Muscle of back (tissue), 13 donors: ENCODE measurements at places on chromosomes 3 and 15.

DNA sequence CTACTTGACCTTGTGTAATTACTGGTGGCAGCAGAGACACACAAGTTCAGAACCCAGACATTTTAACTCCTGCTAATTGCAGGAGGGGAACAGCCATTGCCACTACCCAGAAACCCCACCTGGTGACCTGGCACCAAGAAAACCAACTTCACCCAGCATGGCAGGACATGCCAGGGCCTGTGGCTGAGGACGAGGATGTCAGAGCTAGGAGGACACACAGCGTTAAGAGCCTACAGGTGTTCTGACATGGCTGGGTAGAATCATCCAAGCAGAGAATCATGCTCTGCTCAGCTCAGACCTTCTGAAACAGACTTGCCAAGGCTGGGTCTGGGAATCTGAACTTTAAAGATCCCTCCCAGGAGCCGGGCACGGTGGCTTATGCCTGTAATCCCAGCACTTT, 11.7 kb upstream of the SPATA12 start:
- DNase-seq: no peak

- DNase-seq: no peak
Observed at GRCh38 chr3:32641356-32641755, 43.6 kb upstream of the CNOT10 start.

DNA sequence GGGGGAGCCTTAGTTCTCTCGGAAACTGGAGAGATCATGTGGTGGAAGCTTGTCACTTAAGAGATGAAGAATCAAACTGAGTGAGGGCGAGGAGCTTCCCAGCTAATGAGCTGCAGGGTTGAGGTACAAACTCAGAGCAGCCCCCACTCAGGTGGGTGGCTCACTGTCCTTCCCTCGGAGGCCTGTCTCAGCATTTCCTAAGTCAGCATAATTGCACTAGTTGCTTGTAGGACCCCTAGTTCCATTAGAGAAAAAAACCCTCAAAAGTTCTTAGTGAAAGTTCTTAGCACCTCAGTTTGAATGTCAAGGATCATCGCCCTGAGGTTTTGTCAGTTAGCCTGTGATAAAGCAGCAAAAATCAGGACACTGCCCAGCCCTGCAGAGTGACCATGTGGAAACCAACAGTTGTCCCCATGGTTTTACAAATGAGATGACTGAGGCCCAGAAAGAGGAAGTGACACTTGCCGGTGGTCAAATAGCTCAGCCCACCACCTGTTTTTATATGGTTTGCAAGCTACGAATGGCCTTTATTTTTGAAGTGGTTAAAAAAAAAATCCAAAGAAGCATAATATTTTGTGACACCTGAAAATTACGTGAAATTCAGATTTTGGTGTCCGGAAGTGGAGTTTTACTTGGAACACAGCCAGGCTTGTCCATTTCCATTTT, 11.9 kb downstream of the SMAD6 start:
- no peak for DNase-seq

- DNase-seq: peak; percentile 78
Observed at GRCh38 chr3:49017971-49018706, at the start of gene DALRD3. Gene DALRD3 (minus strand): TSS chr3:49018580. CDS start chr3:49018564, 16 bp downstream.

DNA sequence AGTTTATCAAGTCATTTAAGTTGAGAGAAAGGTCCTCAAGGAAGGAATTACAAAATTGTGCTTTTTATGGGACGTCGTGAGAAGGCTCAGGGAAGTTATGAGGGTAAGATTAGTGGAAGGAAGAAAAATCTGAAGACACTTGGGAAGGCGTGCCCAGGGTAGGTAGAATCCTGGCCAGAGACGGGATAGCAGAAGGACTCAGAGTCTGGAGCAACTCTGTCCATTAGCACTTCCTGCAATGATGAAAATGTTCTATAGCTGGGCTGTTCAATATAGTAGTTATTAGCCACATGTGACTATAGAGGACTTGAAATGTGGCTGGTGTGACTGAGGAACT, 271.0 kb upstream of the ZPLD1 start:
- no peak for DNase-seq

DNA sequence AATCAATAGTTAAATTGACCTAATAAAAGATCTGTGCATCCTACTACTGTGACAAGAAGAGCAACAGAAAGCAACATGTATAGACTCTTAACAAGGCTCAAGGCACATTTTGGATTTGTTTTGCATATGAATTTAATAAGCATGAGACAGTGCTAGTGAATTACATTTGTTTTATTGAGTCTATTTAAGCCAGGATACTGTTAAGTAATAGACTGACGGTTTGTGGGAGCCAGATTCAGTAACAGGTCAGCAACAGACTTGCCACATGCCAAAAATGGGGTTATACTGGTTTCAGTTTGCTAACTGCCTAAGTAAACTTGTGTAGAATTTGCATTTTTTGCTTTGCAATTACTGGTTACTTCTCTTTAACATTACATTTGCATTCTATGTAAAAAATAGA, 54.0 kb downstream of the MBNL1 start:
- DNase-seq: no peak

DNA sequence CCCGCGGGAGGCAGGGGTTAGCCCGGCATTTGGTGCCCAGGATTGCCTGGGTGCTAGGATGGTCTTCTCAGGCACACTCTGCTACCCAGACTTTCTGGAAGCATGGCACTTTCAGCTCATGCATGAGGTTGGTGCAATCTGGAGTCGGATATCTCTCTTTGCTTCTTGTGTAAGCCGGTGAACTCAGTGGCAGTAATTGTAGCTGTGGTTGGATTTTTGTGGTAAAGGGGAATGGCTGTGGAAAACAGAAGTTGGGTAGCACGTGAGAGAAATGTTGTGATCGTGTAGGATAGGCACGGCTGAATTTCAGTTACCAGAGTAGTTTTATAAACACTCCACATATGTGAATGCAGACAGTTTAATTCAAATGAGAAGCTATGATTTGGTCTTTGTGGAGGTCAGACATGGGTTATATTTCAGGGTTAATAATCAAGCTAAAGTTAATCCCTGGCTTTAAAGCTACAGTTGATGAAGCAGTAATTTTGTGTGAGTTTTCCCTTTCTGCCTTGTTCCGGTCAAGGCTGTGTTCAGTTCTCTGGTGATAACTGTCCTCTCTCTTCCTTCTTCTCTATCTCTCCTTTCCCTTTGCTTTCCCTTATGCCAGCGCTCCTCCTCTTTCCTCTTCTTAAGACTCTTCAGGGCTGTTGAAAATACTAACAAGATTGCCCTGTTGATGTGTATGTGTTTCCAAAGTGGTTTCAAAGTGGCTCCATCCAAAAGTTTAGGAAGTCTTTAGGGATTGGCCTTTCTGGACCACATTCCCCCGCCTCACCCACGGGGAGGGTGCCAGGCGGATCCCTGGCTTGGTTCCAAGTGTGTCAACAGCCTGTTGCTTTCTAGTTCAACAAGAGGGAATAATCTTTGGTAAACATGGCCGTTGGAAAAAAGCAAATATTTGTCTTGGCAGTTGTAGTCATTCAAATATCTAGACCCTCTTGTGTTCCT, 404.6 kb upstream of the C2CD4B start:
- peak; percentile 69 for DNase-seq

DNA sequence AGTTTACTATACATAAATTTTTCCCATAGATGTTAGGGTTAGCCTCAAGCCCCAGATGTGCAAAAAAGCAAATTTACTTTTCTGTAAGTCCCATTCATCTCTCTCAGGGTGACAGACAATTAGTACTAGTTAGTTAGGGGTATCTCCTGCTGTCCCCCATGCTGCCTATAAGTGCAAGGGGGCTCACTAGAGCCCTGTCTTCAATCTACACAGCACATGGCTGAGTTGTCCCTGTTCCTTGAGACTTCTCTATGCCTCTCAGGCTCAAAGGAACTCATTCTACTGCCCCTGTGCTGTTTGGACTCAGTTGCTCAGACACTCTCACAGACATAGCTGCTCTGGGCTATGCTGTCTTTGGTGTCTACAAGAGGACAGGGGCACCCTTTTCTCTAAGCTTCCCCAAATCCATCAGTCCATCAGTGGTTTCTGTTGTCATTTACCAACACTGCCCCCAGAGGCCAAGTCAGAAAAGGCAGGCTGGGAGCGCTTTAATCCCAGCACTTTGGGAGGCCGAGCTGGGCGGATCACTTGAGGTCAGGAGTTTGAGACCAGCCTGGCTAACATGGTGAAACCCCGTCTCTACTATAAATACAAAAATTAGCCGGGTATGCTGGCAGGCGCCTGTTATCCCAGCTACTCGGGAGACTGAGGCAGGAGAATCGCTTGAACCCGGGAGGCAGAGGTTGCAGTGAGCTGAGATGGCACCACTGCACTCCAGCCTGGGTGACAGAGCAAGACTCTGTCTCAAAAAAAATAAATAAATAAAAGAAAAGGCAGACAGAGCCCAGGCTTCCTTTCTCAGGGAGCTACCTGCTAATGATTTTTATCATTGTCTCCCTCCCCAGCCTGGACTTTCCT, 31.4 kb upstream of the PRTG start:
- no peak for DNase-seq

- DNase-seq: no peak
Observed at GRCh38 chr3:134803051-134803505, 8.0 kb downstream of the EPHB1 start.

DNA sequence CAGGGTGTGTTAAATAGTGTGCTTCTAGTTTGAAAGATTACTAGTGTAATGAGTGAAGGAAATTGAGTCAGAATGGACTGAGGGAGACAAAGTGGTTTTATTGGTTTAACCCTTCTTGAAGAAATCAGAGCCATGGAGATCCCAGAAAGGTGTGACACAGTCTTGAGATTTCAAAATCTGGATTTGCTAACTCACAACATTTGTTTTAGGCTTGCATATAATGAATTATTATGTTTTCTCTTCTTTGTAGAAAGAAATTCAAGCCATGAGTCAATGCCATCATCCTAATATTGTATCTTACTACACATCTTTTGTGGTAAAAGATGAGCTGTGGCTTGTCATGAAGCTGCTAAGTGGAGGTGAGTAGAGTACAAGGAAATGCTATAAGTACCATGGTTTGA, 25.1 kb downstream of the OXSR1 start:
- DNase-seq: no peak

DNA sequence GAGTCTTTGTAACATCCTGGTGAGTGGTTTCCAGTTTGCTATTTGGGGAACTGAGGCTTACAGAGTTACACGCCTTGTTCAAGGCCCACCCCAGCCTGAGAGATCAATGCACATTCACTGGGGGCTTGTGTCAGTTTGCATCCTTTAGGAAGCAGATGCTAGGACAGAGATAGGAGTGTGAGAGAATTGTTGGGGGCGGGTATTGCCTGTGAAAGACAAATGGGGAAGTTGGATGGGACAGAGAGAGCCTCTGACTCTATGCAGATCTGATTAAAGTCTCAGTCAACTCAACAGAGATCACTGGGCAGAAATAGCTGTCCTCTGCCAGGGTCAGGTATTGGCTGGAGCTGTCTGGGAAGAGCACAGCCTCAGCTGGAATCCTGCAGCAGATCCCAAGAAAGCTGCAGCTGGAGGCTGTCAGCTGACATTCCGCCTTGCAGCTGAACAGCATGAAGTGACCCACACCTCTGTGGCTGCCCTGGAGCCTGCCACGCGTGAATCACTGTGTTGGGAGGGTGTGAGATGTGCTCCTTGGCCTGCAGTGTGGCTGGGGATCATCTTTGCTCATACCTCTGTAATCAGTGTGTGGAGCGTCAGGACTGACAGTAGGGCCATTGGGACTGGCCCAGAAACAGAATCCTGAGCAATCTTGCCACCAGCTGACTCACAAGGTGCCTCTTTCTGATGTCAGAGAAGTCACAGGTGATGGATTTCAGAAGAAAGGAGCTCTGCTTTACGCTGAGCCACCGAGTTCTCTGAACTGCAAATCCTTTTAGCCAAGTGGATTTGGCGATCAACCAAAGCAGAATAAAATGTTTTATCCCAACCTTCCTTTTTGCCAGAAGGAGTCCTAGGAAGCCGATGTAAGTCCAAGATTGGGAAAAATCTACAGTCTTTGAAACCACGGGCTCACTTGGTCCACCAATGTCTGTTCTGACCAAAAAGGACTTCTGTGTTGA, 284.1 kb upstream of the LRRFIP2 start:
- DNase-seq: peak; percentile 71

- no peak for DNase-seq
Observed at GRCh38 chr3:35675206-35675605, 35.9 kb downstream of the ARPP21 start.

- DNase-seq: peak; percentile 68
Observed at GRCh38 chr15:57060799-57061198, 142.4 kb downstream of the TCF12 start.

GRCh38 chr15:81282911-81283310, 41.0 kb downstream of the STARD5 start:
- DNase-seq: no peak

GRCh38 chr15:42994546-42994945, 74.0 kb upstream of the TTBK2 start:
- DNase-seq: no peak

DNA sequence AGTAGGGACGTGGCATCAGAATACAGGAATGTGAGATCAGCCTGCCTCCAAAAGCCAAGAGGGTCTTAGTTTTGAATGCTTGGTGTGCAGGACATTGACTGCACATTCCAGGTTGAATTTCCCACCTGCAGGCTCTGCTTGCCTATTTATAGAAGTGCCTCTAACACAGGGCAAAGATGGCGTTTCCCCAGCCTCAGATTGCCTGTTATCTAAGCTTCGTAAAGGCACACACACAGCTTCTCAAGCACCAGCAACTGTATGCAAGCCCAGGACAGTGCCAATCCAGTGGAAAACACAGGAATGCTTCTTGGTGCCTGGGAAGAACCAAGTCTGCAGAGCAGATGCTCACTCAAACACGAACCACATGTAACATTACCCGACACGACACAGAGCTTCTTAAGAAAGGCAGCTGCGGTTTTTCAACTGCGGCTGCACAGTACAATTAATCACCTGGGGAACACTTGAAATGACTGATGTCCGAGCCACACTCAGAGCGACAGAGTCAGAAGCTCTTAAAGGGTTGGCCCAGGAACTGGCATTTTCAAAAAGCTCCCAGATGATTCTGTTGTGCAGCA, 90.0 kb upstream of the ANKRD34C start:
- DNase-seq: no peak

DNA sequence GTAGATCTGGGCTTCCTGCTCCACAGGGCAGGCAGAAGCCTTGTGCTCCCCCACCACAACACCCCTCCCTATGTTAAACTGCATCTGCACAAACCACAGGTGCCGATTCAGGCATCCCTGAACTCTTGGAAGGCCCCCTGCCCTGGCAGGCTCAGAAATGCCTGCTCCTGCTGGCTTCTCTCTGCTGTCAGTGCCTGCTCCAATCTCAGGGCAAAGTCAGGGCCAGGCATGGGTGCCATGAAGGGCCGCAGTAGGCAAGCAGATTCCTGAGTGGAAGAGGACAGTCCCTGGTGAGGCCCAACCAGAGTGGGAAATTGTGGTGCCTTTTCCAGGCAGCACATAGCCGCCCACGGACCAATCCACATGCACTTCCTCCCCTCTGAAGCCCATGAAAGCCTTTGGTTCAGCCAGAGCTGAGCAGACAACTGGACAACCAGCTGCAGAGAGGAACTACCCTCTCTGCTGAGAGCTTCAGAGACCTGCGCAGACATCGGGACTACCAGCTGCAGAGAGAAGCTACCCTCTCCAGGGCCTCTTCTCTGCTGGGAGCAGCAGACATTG, 13.6 kb downstream of the PRR20G start:
- DNase-seq: no peak

GRCh38 chr3:132326251-132326650, 9.0 kb downstream of the ACP3 start:
- DNase-seq: no peak

- peak; percentile 97 for DNase-seq
Observed at GRCh38 chr3:29280404-29281093, at the start of gene RBMS3. Gene RBMS3 (plus strand): TSS chr3:29281071.
